ENCODE measurements at places on chromosomes 1 and 21.

GRCh38 chr1:29784276-29785136 is 548.2 kb downstream of the PTPRU start:
- DNase-seq = no peak

DNA sequence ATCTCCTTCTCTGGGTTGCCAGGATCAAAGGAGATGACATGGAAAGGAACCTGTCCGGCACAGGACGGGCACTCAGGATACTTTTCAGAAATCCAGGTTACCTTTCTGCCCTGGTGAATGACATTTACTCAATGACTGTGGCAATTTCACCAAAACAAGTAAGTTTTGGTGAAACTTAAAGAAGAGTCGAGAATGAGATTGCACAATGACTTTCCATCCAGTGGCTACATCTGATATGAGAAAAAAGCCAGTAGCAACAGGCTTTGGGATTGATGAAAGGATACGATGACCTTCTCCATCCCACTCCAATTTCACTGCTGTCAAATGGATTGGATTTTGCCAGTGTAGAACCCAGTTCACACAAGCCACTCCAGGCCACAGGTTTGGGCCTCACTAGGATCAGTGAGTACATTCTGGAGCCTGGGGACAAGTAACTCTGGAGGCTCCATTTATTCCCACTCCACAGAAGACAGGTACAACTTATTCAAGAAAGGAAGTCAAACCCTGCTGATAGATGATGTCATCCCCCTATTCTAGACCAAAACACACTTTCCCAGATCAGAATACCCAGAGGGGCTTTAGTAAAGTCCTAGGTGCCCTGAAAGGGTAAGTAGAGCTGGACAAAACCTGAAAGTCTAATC is 63.3 kb downstream of the PLPP3 start:
- no peak for DNase-seq

DNA sequence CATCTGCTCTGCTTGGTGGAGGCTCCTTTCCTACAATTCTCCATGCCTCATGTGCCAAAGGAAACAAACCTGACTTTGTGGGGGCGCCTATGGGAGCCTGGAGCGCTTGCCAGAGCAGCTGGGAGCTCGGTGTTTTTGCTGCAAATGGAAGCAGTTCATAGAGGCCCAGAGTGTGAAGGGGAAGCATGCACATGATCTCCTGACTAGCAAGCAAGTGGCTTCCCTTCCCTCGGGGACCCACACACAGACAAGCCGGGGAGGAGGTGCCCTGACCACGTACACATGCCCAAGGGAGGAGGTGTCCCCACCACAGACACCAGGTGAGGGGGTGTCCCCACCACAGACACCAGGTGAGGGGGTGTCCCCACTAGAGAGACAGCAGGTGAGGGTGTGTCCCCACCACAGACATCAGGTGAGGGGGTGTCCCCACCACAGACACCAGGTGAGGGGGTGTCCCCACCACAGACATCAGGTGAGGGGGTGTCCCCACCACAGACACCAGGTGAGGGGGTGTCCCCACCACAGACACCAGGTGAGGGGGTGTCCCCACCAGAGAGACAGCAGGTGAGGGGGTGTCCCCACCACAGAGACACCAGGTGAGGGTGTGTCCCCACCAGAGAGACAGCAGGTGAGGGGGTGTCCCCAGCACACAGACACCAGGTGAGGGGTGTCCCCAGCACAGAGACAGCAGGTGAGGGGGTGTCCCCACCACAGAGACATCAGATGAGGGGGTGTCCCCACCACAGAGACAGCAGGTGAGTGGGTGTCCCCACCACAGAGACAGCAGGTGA is 106.8 kb downstream of the CRYAA start:
- DNase-seq = no peak

DNA sequence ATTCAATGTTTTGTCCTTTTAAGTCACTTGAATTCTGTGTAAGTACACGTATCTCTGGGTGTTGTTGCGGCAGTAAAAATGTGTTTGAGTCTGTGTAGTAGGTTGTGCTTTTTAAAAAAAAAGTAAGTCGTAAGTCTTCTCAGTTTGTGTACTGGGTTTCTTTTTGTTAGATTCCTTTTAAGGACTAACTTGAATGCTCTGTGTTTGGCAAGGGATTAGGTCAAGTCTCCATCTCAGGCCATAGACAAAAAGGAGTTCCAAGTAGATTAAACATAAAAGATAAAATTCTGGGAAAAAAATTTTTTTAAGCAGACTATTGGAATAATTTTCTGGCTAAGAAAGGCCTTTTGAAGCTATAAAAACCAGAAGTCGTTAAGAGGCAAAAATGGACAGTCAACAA is 113.1 kb downstream of the ATP5PO start:
- no peak for DNase-seq

GRCh38 chr1:35640380-35641232 is 720 bp downstream of the PSMB2 start:
- DNase-seq = peak; percentile 12

DNA sequence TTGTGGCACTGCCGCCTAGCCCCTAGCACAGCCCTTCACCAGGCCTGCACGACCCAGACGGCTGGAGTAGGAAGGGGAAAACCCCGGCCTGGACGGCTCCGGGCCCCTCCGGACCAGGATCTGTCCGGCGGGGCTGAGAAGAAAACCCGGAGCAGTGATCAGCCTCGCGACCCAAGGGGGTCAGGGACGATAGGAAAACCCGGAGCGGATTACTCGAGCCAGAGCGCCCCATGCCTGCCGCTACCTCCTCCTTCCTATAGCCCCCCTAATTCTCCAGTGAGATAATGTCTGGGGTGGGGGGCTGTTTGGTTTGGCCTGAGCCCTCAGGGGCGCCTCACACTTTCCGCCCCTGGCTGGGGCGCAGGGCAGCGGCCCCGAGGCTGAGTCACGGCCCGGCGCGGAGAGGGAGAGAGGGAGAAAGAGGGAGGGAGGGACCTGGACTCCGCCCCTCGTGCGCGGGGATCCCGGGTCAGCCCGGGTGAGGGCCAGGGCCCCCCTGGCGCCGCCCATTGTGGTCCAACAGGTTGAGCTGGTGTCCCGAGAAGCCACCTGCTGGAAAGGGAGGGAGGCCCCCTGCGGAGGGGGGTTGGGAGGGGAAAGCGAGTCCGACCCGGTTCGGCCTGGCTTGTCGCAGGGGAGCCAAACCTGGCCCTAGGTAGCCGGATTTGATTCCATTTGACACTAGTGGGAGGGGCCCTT is 1.7 kb upstream of the ZBTB7B start:
- DNase-seq = no peak

DNA sequence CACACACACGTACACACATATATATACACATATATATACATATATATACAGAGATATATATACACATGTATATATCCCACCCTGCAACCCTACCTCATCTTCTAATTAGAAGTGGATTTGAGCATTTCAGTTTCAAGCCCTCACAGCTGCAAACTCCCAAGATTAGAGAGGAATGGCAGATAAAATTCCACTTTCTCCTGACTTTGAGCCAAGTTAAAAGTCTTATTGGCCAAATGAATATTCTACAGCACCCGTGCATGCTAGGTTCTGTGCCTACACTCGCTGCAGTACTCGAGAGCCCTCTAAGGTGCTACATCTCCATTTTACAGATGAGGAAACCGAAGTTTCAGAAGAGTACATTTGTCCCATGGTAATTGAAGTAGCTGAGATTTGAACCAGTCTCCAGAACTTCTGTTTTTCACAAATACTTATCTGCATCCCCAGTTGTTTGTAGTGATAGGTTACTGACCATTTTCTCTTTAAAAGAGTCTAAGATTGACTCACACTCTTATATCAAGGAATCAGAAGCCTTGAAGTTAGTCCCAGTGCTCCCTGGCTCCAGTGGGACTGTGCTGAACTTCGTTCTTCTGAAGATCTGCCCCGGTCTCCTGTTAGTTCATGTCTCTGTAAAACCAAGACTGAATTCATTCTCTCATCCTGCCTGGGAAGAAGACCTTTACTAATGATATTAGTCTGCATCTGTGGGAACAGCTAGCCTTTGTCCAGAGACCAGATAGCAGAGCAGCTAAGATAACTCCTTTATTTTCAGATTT is 292.1 kb downstream of the TM2D1 start:
- no peak for DNase-seq

DNA sequence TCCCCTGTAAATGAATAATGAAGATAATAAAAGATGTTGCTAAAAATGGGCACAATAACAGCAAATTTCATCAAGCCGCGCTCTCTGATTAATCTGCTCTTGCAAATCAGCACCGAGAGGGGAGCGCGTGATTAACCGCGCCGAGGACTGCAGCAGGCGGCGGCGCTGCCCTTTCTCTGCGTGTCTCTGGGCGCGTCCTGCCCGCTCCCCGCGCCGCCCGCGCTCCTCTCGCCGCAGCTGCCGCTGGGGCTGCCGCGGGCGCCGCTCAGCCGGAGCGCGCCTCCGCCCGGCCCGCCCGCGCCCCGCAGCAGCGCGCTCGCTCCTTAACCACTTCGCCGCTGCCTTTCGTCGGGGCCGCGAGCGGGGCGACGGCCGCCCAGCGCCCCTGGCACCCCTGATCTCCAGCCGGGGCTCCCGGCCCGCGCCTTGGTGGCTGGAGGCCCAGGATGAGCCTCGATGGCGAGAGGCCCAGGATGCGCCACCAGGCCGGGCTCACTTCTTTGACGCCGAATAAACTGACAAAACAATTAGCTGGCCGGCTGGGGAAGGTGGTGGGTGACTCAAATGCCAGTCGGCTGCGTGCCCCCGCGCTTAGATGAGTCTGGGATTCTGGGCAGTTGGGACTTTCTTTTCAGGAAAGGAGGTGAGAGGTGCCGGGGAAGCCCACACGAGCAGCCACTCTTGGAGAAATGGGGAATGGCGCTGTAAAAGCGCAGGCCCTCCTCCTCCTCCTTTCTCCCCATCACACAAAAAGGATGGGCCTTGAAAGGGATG is 221.4 kb upstream of the PKN2 start:
- no peak for DNase-seq

DNA sequence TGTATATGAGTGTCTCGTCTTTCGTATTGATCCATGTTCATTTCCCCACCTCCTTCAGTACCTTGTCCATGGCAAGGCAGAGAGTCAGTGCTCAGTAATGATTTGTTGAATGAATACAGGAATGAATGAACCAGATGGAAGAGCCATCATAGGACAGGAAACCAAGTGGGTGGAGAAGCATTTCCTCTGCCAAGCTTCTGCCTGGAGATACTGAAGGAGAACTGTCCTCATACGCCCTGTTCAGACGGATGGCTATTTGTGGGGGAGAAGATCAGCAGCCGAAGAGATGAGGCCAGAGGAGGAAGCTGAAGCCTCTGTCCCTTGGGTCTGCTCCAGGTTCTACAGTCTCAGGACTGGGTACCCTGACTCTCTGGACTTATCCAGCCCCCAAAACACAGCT is 5.8 kb downstream of the FAM43B start:
- DNase-seq = no peak

DNA sequence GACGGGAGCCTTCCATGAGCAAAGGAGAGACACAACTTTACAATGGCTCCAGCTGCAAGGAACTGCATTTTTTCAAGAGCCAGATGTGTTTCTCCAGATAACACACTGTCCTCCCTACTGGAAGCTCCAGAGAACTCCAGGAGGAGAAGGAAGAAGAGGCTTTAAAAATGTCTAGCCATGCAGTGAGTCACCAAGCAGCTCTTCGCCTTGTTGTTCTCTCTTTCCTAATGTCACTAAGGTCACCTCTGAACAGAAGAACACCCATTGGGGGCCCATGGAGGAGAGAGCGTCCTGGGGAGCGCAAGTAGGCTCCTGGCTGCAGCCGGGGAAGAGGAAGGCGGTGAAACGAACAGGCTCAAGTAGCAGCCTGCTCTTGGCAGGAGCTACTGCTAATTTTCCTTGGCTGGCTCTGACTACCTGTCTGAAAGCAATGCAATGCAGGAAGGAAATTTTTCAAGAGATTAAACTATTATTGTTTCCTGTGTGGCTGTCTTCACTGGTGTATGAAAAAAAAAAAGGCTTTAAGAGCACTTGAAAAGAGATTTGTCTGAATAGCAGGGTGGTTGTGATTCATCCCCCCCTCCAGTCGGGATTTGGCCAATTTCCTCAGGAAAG is 321.9 kb downstream of the SETD4 start:
- no peak for DNase-seq

- peak; percentile 53 for DNase-seq
Observed at GRCh38 chr1:182599339-182599738, 4.8 kb downstream of the RGS16 start.

GRCh38 chr1:173224949-173225348 is 17.8 kb upstream of the TNFSF4 start:
- DNase-seq = no peak

DNA sequence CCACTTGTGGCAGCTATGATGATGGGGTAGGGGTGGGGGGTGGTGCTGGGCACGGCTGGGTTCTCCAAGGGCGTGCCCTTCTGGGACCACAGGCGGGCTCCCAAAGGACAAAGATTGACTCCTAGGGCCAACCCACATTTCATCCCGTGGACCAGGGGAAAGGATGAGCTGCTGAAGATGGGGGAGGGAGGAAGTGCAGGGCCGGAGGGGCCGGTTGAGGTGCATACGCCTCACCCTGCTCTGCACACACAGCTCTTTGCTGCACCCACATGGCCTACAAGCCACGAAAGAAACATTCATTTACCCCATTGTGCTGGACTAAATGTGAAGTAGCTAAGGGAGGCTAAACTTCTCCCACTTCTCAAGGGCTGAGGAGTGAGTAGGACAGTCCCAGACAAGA is 34.2 kb upstream of the GNPAT start:
- DNase-seq = no peak

DNA sequence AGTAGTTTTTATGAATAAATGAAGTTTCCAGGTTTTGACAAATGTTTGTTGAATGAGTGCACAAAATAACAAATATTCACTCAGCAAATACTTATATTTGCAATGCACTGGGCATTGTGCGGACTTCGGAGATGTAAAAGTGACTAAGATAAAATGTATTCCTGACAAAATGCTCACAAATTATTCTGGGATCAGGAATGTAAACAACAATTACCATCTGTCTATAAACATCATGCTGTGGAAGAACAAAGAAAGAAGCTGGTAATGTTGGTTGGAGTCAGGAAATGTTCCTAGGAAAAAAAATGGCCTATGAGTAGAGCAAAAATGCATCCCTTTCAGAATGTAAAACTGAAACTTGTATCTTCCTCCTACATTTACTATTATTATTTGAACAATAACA is 68.5 kb downstream of the CRB1 start:
- DNase-seq = no peak

- no peak for DNase-seq
Observed at GRCh38 chr1:37734629-37735591, 30.0 kb downstream of the EPHA10 start.

- DNase-seq = no peak
Observed at GRCh38 chr1:180392020-180392419, 110.4 kb downstream of the ACBD6 start.

DNA sequence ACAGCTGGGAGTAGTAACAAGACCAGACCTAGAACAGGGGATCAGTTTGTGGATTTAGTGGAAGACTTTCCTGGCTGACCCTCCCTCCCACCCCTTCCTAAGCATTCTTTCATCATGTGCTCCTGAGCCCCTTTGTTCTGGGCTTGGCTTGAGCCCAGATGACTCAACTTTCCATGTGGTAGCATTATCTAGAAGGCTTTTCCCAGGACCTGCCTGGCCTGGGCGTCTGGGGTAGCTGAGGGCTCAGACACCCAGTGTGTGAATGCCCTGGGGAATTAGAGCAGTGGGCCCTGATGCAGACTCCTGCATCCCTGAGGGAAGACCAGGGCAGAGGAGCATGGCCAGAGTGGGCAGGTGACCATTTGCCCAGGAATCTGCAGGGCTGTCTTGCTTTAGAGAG is 44.1 kb upstream of the TSPAN2 start:
- DNase-seq = no peak

GRCh38 chr1:162859191-162859590 is 1.8 kb downstream of the CCDC190 start:
- DNase-seq = no peak

GRCh38 chr1:17075470-17076255 is 21.8 kb upstream of the SDHB start:
- peak; percentile 40 for DNase-seq

All from DND-41 (cell line).